ENCODE measurements at places on chromosomes 5 and 9.

GRCh38 chr9:134227451-134228411 is 63.4 kb upstream of the RNU6ATAC start:
- DNase-seq, result no peak

DNA sequence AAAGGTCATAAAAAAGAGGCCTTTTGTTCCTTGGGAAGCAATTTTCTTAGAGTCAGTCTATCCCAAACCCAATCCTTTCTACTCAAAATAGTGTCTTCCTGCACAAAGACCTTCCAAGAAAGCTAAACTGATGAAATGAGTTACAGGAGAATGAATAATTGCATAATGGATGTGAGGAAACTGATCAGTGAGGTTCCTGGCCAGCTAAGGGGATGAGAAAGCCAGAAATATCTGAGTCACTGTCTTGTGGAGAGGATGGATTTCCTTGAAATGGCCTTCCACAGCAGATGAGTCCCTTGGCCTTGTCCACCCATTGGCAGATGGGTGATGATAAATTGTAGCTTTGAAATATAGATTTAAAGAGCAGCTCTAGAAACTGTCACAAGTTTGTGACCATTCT is 756.1 kb downstream of the DNAH5 start:
- DNase-seq, result no peak

DNA sequence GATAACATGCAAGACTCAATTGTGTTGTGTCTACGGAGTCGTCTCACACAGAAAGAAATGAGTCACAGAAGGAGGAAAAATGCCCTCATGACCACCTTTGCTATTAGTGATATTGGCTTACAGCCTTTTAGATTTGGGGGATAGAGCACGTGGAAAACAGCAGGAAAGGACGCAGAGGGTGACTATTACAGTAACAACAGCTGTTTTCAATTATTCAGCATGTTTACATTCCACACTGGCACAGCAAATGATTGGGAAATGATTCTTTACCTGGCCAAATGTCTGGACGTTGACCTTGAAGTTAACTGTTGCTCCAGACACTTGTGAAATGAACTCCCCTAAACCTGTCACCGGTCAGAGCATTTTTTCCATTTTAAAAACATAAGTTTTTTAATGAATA is 46.8 kb downstream of the APTX start:
- no peak for DNase-seq

- no peak for DNase-seq
Observed at GRCh38 chr9:102922526-102922925, 72.6 kb upstream of the CYLC2 start.

GRCh38 chr5:93717162-93717561 is 24.2 kb downstream of the POU5F2 start:
- no peak for DNase-seq

DNA sequence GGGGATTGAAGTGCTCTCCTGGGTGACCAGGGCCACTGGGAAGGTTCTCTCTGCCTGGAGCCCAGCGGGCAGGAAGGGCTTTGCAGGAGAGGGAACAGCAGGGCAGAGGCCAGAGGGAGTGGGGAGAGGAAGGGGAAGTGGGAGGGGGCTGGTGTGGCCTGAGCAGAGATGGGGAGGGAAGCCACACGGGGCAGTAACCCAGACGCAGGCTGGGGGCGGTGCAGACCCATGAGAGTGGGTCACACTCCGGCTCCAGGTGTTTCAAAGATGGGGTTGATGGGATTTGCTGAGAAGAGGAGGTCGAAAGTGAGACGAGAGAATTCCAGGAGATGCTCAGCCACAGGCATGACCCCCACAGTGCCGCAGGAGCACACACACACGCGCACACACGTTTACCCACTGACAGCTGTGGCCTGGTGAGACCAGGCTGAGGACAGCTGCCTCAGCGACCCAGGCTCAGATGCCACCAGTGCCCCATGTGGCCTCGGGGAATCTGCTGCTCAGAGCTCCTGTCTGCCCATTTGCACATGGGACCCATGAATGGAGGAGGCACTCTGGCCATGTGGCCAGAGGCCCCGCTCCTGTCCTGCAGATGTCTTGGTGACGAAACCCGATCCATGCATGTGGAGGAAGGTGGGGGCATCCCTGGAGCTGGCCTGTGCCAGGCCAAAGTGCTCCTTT is 32.7 kb upstream of the FCN2 start:
- DNase-seq, result no peak

DNA sequence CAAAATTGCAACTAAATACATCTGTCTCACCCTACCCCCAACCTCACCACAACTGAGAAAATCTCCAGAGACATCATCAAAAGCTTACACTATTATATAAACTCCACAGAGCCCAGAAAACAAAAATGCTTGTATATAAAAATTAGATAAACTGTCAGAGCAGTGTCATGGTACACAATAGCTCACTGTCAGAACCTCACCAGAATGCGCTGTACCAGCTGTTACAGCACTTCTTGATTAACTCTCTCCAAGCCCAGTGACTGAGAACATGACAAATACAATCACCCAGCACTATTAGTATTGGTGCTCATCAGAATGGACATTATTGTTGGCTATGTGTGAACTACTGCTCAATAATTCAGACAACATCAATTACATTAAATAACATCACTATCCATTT is 65.7 kb downstream of the ZDHHC21 start:
- DNase-seq, result no peak

- no peak for DNase-seq
Observed at GRCh38 chr5:81517462-81517861, 123.5 kb upstream of the ACOT12 start.

DNA sequence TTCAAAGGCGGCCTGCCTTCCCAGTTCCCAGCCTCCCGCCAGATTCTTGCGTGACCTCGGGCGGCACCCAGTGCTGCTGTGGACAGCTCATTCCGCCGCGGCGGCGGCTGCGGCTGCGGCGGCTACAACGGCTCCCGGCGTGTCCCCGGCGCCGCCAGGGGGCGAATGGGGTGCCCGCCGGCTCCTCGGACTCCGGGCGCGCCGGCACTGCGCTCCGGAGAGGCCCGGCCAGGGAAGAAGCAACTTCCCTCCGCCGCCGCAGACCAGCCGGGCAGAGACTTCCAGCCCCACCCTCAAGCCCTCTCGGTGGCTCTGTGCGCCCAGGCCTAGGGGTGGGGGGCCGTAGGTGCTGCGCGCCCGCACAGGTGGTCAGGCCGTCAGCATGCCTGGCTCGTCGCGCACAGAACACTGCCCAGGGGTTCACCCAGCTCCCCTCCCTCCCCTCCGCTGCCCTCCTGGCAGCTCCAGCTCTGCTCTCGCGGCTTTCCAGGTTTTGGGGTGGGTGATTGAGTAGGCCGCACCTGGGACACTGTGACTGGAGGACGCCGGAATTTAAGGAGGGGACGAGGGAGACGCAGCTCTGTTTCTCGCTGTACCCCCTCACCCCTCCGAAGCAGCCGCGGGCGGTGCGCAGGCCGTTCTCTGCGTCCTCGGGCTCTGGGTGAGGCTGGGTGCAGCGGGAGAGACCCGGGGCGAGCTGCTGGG is 20.2 kb downstream of the IGIP start:
- DNase-seq, result peak; percentile 81

GRCh38 chr9:130869250-130869649 is 27.4 kb downstream of the QRFP start:
- DNase-seq, result no peak

GRCh38 chr9:129036923-129037766 is 719 bp downstream of the MIGA2 start:
- DNase-seq, result peak; percentile 34

- no peak for DNase-seq
Observed at GRCh38 chr5:61397238-61397637, 65.2 kb downstream of the ZSWIM6 start.

DNA sequence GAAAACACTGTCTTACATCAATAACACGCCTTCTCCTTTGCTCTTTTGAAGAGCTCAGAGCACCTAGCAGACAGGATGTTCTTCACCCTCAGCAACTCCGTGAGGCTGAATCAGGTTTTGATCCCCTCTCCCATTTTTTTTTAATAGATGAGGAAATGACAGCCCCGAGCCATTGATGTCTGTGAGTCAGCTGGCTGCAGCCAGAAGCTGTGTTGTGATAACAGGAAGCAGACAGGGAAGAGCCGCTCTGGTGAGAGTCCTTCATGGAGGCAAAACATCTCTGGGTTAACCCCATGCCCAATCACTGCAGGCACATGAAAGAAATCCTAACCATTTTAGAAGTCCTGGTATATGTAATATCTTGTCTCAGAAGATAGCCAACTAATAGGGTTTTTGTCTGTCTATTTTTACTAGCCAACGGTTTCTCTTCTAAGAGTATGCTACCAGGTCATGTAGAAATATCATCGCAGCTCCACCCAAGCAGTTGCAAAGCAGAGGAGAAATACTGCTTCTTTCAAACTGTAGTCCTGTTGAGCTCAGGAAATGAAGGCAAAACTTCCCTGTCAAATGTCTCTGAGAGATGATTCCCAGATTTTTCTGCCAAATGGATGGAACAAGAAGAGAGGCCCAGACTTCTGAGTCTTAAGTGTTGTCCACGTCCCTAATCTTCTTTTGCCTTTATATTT is 568.9 kb downstream of the CCDC171 start:
- DNase-seq, result no peak

DNA sequence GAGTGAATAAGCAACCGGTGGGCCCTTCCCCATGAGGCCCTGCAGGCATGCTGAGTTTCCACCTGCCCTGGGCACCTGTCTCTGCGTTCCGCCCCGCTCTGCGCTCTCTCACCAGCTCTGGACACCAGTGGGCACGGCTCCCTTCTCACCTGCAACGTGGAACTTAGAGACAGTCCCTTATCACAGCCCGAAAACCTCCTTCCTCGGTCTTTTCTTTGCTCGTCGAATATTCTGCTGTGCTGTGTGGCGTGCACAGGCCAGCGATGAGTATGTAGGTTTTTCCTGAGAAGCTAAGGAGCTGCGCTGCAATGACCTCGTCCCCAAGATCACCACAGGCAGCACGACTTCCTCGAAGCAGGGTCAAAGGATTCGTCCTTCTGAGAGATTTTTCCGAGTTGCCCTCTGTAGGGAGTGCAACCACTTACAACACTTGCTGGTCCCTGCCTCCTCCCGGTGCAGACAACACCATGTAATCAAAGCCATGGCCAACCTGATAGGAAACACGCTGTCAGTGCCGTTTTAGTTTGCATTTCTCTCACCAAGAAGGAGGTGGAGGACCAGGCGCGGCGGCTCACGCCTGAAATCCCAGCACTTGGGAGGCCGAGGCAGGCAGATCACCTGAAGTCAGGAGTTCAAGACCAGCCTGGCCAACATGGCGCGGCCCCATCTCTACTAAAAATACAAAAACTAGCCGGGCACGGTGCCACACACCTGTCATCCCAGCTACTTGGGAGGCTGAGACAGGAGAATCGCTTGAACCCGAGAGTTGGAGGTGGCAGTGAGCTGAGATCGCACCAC is 27.2 kb upstream of the NOTCH1 start:
- no peak for DNase-seq

DNA sequence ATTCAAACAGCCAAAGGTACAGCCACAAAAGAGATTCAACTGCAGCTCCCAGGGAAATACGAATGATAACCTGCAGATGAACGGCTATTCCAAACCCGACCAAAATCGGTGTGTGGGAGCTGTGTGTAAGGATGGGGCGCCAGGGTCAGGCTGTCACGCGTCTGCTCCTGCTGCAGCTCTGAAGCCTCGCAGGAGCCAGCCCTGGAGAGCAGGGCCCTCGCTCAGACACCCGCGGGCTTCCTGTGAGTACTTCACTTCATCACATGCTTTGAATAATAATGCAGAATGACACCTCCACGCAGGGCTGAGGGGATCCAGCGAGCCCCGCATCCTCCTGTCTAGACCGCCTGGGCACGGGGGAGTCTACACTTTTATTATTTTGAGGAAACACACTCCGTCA is 307.5 kb upstream of the IRX2 start:
- DNase-seq, result no peak

- no peak for DNase-seq
Observed at GRCh38 chr9:21552244-21553170, 70.4 kb upstream of the IFNE start.

GRCh38 chr9:98009936-98010335 is 26.8 kb downstream of the ANP32B start:
- no peak for DNase-seq

Measured in RWPE1 (cell line).